Thyroid gland (tissue), 4 donors: ENCODE measurements at places on chromosomes 2 and 18.
A peak's percentile ranks its signal among the peaks of the same experiment; 100 is the strongest.

DNA sequence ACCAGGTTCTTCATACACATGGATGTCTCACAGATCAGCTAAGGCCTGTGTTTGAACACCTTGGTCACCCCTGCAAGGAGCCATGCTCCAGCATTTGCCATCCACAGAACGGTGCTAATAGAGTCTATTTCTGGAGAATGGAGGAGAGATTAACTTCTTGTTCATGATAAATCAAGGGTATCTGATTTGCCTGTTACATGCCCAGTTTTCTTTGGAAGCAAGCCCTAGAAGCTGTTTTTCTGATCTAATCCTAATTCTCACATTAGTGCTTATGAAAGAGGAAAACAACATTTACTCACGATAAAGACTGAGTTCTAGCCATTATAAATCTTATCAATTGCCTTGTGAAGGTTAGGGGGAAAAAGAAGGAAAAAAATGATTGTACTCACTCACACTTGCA, 119.6 kb upstream of the DTNA start:
- H3K4me1 ChIP-seq = peaks cover 16% of the 10 kb centered on the region
- no peaks in the 10 kb centered on the region for H3K27me3 ChIP-seq
- no peaks in the 10 kb centered on the region for H3K36me3 ChIP-seq
- DNase-seq = no peak
- no peak overlapping the region for H3K27ac ChIP-seq

DNA sequence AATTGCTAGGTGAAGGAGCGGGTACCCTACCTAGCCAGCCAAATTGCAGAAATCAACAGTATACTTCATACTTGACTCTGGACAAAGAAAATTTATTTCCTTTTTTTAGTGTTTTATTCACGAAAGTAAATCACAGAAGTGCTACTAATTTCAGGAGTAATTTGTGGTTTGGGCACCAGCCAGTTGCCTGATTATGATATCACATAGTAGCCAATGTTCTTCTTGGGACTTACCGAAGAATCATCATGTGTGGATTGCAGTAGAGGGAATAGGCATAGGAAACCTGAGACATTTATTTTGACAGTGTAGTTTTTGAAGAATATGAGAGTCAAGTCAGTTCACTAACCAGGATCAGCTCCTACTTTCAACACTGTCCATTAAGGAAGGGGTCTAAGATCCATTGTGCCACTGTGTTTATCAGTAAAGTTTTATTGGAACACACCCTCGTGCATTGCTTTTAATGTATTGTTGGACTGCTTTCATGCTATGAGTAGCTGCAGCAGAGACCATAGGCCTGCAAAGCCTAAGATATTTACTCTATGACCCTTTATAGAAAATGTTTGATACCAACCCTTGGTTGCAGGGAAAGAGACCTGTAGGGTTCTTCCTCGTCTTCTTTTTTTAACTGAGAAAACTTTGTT, 32.1 kb downstream of the TNFRSF11A start:
- no peak for DNase-seq
- H3K27me3 ChIP-seq = no peaks in the 10 kb centered on the region
- no peak overlapping the region for H3K4me3 ChIP-seq
- no peaks in the 10 kb centered on the region for H3K36me3 ChIP-seq
- no peaks in the 10 kb centered on the region for H3K4me1 ChIP-seq
- no peak overlapping the region for H3K27ac ChIP-seq

DNA sequence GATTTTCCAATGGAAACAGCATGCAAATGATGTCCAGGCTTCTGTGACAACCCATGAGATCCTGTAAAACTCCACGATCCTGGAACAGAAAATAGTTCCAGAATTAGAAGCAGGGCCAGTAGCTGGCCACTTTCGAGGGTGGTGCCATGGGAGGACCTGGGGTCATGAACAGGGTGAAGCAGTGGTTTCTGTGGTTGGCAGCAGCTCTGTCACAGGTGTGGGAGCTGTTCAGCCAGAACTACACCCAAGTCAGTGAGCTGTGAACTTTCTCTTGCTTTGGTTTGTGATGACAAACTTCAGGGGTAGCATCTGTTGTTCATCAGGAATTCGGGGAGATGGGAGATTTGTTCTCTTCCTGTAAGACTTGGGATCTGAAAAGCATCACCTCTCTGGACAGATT, 314.4 kb upstream of the NT5C1B start:
- DNase-seq = no peak
- no peak overlapping the region for H3K4me3 ChIP-seq
- no peaks in the 10 kb centered on the region for H3K27me3 ChIP-seq
- peaks cover 10% of the 10 kb centered on the region for H3K4me1 ChIP-seq
- no peak overlapping the region for H3K27ac ChIP-seq
- no peaks in the 10 kb centered on the region for H3K36me3 ChIP-seq

DNA sequence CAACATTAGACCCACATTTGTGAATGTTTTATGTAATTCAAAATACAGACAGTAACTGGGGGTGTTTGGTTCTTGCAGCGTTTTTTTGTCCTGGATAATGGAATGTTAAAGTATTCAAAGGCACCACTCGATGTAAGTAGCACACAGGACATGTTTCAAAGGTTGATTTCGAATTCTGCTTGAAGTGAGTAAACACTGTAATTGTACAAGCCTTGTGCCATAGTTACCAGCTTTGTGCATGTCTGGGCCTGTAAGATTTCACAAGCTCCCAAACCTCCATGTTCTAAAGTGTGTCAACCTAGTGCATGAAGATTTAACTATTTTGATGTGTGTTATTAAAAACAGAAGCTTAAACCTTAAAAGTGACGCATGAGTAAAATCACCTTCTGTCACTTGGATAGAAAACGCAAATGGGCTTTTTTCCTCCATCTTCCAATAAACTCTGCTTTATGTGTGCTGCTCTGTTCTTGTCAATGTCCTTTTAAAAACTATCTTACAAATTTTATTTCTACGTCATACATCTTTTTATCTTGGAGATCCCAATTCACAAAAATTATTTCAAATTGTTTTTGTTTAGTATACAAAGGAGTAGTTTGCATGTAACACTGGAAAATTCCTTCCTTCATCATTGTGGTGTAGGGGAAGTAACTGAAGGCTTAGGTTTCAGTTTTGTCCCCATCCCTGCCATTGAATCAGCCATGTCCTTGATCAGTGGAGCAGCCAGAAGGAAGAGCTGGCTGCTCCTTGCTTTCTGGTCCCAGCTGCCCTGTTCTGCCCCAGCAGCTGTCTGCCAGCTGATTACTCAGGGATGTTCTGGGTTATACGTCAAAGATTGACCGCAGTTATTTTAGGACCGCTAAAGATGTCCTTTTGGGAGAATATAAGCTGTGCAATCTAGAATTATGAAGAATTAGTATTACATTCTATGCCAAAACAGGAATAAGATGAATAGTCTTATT, 119.2 kb downstream of the PRKRA start:
- no peak overlapping the region for H3K27ac ChIP-seq
- H3K27me3 ChIP-seq = no peaks in the 10 kb centered on the region
- no peak overlapping the region for H3K4me3 ChIP-seq
- peaks cover 23% of the 10 kb centered on the region for H3K4me1 ChIP-seq

- H3K4me3 ChIP-seq = no peak overlapping the region
- H3K36me3 ChIP-seq = no peaks in the 10 kb centered on the region
- H3K27ac ChIP-seq = no peak overlapping the region
- DNase-seq = peak; percentile 65
- H3K4me1 ChIP-seq = no peaks in the 10 kb centered on the region
Measured at GRCh38 chr18:76686737-76687231, 135.6 kb upstream of the ZNF236 start.

GRCh38 chr2:1518331-1518803, 105.1 kb downstream of the TPO start:
- no peaks in the 10 kb centered on the region for H3K4me1 ChIP-seq
- H3K4me3 ChIP-seq = no peak overlapping the region
- no peak overlapping the region for H3K27ac ChIP-seq
- no peak for DNase-seq
- H3K27me3 ChIP-seq = no peaks in the 10 kb centered on the region
